ENCODE measurements at places on chromosomes 11 and 22. TPM values are rescaled to one million over a fixed set of nuclear protein-coding genes. Genes with fewer than 3 reads are reported as not detected.

DNA sequence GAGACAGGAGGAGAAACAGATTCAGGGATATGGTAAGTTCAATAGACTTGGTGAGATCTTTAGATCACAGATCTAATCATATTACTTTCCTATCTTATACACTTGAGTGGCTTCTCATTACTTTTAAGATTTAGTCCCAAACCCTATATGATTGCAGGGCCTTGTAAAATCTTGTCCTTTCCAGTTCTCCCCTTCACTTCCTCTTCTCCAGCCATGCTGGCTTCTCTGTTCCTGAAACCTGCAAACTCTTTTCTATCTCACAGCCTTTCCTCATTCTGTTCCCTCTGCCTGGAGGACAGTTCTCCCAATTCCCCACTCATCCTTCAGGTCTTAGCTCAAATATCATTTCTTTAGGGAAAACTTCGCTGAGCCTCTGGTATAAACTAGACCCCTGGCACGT lies 65.9 kb upstream of the BIRC3 start:
- no peaks in the 10 kb centered on the region for H3K27me3 ChIP-seq
- no peak for DNase-seq
- H3K4me1 ChIP-seq = no peaks in the 10 kb centered on the region
- H3K36me3 ChIP-seq = peaks cover 4% of the 10 kb centered on the region

- H3K4me1 ChIP-seq = no peaks in the 10 kb centered on the region
- H3K4me3 ChIP-seq = no peak overlapping the region
- DNase-seq = no peak
- H3K27ac ChIP-seq = no peak overlapping the region
Measured at GRCh38 chr22:46288846-46289243, 7.8 kb upstream of the GTSE1 start.

- peaks cover 5% of the 10 kb centered on the region for H3K36me3 ChIP-seq
- H3K4me1 ChIP-seq = no peaks in the 10 kb centered on the region
- H3K27me3 ChIP-seq = no peaks in the 10 kb centered on the region
- no peak for DNase-seq
- no peak overlapping the region for H3K27ac ChIP-seq
- no peak overlapping the region for H3K4me3 ChIP-seq
Measured at GRCh38 chr11:1499261-1499890, 12.8 kb upstream of the MOB2 start.

DNA sequence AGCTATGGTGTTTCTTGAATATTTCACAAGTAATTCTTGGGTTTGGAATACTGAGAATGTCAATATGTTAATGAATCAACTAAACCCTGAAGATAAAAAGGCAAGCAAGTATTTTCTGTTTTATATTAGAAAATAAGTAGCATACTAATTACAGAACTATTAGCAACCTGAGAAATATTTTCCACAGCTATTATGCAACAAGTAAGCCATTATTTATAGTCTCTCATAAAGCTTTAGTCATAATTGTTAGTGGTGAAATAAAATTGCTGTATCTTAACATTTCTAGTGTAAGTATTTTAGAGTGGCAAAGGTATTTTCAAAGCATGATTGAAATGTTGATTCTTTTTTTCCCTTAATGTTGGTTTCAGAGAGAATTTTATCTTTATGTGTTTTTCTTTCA lies 53.3 kb downstream of the FAR1 start:
- no peak overlapping the region for H3K27ac ChIP-seq
- H3K27me3 ChIP-seq = no peaks in the 10 kb centered on the region
- no peak for DNase-seq
- H3K4me3 ChIP-seq = no peak overlapping the region
- peaks cover 42% of the 10 kb centered on the region for H3K36me3 ChIP-seq

GRCh38 chr11:95863486-95864140 lies 60.3 kb downstream of the MTMR2 start:
- DNase-seq = no peak
- H3K4me1 ChIP-seq = no peaks in the 10 kb centered on the region
- H3K4me3 ChIP-seq = no peak overlapping the region
- no peaks in the 10 kb centered on the region for H3K27me3 ChIP-seq
- no peak overlapping the region for H3K27ac ChIP-seq
- peaks cover 1% of the 10 kb centered on the region for H3K36me3 ChIP-seq

GRCh38 chr11:35937700-35938099 lies 6.2 kb upstream of the LDLRAD3 start:
- H3K4me1 ChIP-seq = no peaks in the 10 kb centered on the region
- no peak for DNase-seq
- H3K27ac ChIP-seq = no peak overlapping the region
- no peaks in the 10 kb centered on the region for H3K27me3 ChIP-seq
- no peak overlapping the region for H3K4me3 ChIP-seq

DNA sequence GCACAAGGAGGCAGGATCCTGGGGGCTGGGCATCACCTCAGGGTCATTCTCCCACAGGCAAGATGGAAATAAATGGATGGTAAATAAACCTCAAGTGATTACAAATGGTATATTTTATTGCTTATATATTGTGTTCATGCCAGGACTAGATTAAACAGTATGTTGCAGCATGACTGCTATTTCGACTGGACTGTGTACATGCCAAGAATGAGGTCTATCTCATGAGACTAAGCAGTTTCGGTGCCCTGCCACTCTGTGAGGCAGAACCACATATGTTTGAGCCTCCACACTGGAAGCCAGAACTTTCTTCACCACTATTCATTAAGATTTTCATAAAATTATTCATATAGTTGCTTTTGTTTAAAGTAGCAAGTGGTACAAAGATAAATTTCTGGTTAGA lies 140.2 kb downstream of the DDX10 start:
- no peaks in the 10 kb centered on the region for H3K36me3 ChIP-seq
- no peak for DNase-seq
- no peaks in the 10 kb centered on the region for H3K4me1 ChIP-seq
- no peak overlapping the region for H3K4me3 ChIP-seq
- H3K27ac ChIP-seq = no peak overlapping the region

GRCh38 chr22:50045211-50046018 lies 12.7 kb downstream of the TTLL8 start:
- H3K4me3 ChIP-seq = no peak overlapping the region
- H3K4me1 ChIP-seq = no peaks in the 10 kb centered on the region
- H3K27me3 ChIP-seq = no peaks in the 10 kb centered on the region

DNA sequence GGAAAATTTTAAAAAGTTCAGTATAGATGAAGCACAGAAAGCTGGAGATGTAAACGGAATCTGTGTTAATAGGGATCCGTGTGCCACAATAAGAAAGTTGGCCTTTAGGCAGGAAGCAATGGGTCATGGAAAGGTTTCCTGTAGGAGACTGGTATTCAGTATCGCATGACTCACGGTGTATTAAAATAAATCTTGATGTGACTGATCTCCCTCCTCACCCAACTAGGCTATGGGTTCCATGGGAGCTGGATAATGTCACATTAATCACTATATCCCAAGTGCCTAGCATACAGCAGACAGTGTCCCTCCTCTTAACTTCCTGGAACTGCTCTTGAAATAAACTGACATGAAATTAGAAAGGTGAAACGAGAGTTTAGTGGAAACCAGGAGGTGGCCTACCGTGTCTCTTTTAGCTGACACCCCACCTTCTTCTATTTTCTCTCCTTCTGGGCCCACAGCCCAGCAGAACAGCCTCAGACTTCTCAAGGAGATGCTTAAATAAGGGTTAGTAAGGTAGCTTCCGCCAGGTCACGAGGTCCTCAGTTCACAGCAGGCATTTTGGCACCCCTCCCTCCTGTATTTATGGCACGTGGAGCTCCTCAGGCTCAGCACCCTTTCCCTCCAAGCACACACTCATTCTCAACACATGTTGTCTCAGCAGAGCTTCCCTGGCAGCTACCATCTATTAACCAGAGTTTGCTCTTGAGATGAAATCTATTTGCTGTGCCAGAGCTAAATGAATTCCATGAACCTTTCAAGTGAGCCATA lies 118.8 kb downstream of the NXPE2 start:
- H3K4me3 ChIP-seq = no peak overlapping the region
- no peaks in the 10 kb centered on the region for H3K4me1 ChIP-seq
- no peak overlapping the region for H3K27ac ChIP-seq
- H3K36me3 ChIP-seq = no peaks in the 10 kb centered on the region

DNA sequence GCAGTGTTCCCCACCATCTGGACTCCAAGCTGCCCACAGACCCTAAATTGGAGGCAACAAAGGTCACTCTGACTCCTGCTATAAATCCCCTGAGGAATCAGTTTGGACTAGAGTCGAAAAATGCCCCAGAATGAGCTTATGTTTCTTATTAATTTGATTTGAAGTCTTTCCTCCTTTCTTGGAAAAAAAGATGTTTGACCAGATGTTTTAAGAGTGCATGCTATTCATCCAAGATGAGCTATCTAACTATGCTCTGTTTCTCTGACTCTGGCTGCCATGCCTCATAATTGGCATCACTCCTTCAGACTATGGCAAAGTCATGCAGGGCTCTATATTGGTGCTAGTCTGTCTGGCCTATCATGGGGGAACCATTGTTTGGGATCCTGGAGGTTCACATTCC lies 174.0 kb downstream of the SPON1 start:
- H3K4me1 ChIP-seq = peaks cover 2% of the 10 kb centered on the region
- no peak for DNase-seq
- H3K36me3 ChIP-seq = no peaks in the 10 kb centered on the region
- H3K27ac ChIP-seq = no peak overlapping the region
- H3K4me3 ChIP-seq = no peak overlapping the region

- H3K27ac ChIP-seq = no peak overlapping the region
- no peaks in the 10 kb centered on the region for H3K4me1 ChIP-seq
- no peak overlapping the region for H3K4me3 ChIP-seq
- no peaks in the 10 kb centered on the region for H3K36me3 ChIP-seq
- H3K27me3 ChIP-seq = no peaks in the 10 kb centered on the region
Measured at GRCh38 chr22:25869771-25870170, 127.8 kb downstream of the MYO18B start.

- H3K36me3 ChIP-seq = no peaks in the 10 kb centered on the region
- no peak overlapping the region for H3K4me3 ChIP-seq
- no peaks in the 10 kb centered on the region for H3K4me1 ChIP-seq
Measured at GRCh38 chr11:32318071-32319055, 117.0 kb downstream of the WT1 start.

DNA sequence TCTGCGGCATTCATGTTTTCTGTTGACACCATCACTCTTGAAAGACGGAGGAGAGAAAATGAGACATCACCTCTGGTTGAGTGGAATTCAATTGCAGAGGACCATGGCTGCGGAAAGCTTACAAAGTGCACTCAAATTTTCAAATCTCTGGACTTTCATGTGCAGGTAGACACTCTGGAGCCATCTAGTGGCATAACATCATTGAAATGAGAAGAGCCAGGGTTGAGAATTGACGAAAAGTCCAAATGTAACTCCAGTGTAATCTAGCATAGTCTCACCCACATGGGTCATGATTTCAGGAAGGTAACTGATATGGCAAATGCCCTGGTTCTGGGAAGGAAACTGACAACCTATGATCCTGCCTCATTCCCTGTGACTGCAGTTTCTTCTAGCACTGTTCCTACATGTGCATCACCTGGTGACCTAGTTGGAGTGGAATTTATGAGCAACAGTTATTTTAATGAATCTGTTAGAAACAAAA lies 687.8 kb downstream of the KCNA4 start:
- no peak overlapping the region for H3K4me3 ChIP-seq
- H3K27ac ChIP-seq = no peak overlapping the region
- no peaks in the 10 kb centered on the region for H3K4me1 ChIP-seq

DNA sequence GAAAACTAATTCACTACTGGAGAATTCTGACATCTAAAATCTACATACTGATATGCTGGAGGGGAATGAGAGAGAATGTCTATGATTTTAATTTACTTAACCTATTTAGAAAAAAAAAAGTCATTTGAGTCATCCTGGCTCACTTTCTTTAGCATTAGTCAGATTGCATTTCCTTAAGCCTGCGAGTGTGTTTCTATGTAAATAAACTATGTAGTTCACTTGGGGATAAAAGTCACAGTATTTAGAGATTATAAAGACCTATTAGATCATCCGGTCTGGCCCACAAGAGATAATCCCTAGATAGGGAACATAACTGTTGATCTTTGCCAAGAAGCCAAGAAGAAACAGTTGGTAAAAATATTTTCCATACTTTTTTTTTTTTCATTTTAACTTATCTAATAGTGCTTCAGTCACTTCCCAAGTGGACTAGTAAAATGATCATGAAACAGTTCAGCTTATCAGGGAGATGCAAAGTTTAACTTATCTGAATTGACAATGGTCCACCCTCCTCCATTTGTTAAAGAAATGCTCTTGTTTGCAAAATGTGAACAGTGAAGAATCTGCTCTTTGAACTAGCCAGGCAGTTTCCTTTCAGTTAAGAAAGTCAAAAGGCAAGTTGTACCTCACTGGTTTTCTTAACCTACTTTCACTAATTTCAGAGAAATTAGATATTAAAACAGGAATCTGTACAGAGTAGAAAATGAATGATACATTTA lies 21.2 kb upstream of the BLID start:
- DNase-seq = no peak
- H3K27me3 ChIP-seq = peaks cover 23% of the 10 kb centered on the region
- no peak overlapping the region for H3K27ac ChIP-seq
- no peak overlapping the region for H3K4me3 ChIP-seq
- no peaks in the 10 kb centered on the region for H3K4me1 ChIP-seq
- H3K36me3 ChIP-seq = no peaks in the 10 kb centered on the region

GRCh38 chr11:83292709-83293456 lies 6.7 kb upstream of the CCDC90B start:
- H3K36me3 ChIP-seq = no peaks in the 10 kb centered on the region
- no peak overlapping the region for H3K4me3 ChIP-seq
- 0 out of 2 replicates have a peak, but pooled peaks cover 2% of the 10 kb centered on the region for H3K4me1 ChIP-seq
- no peak overlapping the region for H3K27ac ChIP-seq

DNA sequence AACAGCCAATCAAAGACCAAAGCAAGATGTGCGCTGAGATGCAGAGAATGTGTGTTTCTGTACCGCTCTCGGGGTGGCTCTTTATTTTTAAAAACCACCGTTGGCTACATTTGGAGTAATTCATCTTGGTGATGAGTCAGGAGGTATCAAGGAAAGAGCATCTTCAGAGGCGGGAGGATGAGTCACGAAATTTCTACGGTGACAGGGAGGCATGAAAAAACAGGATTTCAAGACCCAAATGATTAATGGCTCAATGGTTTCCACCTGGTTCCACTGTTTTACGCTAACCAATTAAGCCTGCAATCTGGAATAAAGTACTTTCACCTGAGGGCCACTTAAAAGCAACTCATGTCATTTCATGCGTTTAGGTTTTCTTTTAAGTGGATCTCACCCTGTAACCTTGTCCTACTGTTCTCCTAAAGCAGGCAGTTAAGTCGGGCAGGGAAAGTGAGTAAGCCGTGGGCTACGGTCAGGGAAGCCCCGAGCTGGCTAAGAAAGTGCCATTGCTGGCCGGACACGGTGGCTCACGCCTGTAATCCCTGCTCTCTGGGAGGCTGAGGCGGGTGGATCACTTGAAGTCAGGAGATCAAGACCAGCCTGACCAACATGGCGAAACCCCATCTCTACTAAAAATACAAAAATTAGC lies 74.6 kb downstream of the CELSR1 start:
- DNase-seq = no peak
- H3K36me3 ChIP-seq = no peaks in the 10 kb centered on the region
- no peak overlapping the region for H3K4me3 ChIP-seq
- no peaks in the 10 kb centered on the region for H3K27me3 ChIP-seq
- no peak overlapping the region for H3K27ac ChIP-seq

- H3K27me3 ChIP-seq = no peaks in the 10 kb centered on the region
- DNase-seq = no peak
- H3K36me3 ChIP-seq = no peaks in the 10 kb centered on the region
- no peak overlapping the region for H3K4me3 ChIP-seq
- H3K27ac ChIP-seq = no peak overlapping the region
Measured at GRCh38 chr11:97092823-97093222, 703.0 kb downstream of the JRKL start.

The OR6T1 gene
- not detected for total RNA-seq

The KRTAP5-11 gene
- not detected for total RNA-seq

The PLAAT4 gene
- total RNA-seq = 3.5 TPM

The TRPT1 gene
- 31.5 TPM for total RNA-seq

The CYP2D6 gene
- total RNA-seq = 2.3 TPM

Data from H9 (cell line).